SJSA1 (cell line): ENCODE measurements at places on chromosomes 11 and 22.

DNA sequence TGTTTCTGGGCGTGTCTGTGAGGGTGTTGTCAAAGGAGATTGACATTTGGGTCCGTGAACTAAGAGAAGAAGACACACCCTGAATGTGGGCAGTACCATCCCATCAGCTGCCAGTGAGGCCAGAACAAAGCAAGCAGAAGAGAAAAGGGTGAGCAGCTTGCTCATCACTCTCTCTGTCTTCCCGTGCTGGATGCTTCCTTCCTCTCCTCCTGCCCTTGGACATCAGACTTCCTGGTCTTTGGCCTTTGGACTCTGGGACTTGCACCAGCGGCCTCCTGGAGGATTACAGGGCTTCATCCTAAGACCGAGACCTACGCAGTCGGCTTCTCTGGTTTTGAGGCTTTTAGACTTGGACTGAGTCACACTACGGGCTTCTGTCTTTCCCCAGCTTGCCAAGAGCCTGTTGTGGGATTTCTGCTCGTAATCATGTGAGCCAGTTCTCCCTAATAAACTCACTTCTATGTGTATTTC lies 18.8 kb downstream of the APOL2 start:
- DNase-seq: no peak

- DNase-seq: no peak
These were observed 1.2 kb upstream of the TIRAP start for GRCh38 chr11:126281666-126282175.

GRCh38 chr11:72605973-72606747 lies 68.1 kb downstream of the PDE2A start:
- DNase-seq: no peak

GRCh38 chr11:83480251-83480650 lies 194.1 kb upstream of the CCDC90B start:
- no peak for DNase-seq

DNA sequence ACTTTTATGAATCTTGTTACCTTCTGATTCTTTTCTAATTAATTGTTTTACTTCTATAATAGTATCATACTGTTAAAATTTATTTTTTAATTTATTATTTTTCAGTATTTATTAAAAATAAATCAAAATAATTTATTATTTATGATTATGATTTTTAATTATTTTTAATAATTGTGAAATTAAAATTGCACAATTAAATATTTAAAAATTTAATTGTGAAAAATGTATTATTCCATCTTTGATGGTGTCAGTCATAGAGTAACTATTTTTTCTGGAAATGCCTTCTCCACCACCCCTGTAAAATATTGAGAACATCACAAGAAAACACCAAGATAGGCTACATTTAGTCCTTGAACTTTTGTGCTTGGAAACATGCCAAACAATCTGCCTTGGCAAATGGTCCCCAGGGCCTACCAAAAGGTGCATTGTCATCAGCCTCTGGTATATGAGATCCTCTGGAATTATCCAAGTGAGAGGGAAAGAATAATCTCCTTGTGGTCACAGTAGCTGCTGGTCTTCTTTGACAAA lies at the start of gene OR8H2:
Gene OR8H2, plus strand, starts transcription at position 478 of the 528 bp plus-strand sequence. CDS start 1,356 bp downstream, outside the sequence.
- DNase-seq: no peak

DNA sequence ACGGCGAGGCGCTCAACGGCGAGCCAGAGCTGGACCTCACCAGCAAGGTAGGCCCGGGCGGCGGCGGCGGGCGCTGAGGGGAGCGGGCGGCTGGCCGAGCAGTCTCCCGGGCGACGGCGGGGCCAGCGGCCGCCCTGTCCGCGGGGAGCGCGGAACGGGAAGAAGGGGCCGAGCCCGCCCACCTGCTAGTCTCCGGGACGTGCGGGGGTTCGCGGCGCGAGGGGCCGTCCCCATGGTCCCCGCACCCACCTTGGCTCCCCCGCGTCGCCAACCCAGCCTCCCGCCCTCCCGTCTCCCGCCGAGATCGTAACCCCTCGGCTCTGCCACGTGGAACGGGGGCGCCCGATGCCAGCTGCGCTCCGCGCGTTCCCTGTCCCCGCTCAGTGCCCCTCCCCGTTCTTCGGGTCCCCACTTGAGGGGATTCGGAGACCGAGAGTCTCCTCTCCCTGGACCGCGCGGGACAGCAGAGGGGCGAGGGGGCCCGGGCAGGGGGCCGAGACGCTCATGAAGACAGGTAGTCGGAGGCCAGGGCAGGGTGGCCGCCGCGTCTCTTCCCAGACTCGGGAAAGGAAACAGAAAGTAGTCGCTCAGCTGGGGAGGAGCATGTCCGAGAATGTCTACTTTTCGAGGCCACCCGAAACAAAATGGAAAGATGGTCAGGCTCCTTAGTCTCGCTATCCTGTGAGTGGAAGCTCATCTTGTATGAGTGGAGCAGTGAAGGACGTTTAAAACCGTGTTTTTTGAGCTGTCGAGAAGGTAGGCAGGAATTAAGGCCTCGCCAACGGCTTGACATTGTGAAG lies 557 bp downstream of the GTPBP1 start:
- DNase-seq: no peak

DNA sequence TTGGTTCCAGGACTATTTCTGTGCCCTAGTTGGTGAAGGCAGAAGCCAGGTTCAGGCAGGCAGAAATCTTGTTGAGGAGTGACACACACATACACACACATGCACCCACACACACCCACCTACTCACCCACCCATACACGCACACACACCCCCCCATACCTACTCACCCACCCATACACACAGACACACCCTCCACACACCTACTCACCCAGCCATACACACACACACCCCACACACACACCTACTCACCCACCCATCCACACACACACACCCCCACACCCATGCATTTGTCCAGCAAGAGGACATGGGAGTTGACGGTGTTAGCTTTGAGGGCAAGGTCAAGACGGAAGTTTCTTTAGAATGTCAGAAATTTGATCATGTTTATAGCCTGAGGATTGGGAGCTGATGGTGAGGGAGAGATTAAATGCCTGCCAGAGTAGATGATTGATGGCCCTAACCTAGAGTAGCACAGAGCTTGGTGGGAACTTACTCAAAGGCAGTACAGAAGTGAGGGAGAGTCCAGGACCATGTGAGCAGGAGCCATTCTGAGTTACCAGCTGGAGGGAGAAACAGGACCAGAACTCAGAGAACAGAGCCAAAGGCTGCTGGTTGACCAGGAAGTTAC lies 68.9 kb downstream of the CYB5R2 start:
- no peak for DNase-seq

GRCh38 chr11:58807343-58807742 lies 37.2 kb downstream of the GLYATL2 start:
- DNase-seq: no peak

- DNase-seq: no peak
These were observed 128.0 kb upstream of the ANO1 start for GRCh38 chr11:69950120-69950519.

DNA sequence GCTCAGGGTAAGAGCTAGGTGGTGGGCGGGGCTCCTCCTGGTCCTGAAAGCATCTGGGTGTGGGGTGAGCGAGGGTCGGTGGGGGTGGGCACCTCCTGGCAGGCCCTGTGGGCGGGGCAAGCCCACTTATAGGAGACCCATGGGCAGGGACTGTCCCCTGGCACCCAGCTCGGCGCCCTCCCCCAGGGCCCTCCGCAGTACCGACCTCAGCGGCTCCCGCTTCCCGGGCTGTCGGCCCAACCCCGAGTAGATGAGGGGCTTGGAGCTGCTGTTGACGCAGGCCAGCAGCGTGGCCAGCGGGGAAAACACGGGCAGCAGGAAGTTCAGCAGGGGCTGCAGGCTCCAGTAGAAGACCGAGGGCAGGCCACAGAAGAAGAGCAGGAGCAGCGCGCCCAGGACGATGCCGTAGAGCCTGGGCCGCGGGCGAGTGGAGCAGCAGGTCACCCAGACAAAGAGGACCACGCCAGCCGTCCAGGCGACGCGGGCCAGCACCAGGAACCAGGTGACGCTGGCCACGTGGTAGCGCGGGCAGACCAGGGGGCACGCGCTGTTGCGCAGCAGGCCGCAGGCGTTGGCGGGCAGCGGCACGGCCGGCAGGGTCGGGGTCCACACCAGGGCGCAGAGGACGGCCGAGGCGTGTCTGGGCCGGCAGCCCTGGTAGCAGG lies 663 bp downstream of the MRGPRG start:
- DNase-seq: no peak

DNA sequence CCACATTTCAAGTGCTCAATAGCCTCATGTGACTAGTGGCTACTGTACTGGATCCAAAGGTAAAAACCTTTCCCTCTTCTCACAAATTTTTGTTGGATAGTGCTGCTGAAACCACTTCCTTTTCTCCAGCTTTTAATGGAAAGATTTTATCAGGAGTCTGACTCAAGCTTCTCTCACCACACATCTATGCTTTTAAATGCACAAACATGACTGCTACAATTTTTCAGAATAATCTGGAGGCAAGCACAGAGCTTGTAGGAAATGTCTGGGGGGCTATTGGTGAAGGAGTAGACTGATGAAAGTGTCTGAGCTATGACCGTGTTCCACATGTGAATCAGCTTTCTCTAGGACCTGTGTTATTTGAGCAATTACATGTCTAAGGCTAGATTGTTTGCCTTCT lies 101.1 kb upstream of the FAT3 start:
- no peak for DNase-seq

DNA sequence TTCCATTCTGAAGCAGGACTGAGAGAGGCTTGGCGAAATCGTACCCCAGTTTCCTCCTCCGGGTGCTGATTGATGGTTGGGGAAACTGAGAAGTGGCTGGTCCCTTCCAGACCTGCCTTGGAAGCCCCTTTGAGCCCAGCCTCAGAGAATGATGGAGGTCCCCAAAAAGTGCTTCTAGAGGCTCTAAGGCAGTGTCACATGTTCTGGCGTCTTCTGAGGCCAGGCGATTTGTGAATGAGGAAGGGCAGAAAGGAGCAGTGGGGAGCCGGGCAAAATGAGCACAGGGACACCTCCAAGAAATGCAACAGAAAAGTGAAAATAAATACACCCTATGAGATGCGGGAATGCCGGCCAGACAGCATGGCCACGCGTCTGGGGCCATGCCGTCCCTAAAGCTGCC lies 1.0 kb upstream of the LIF start:
- no peak for DNase-seq

GRCh38 chr11:35045236-35045820 lies 93.6 kb upstream of the CD44 start:
- DNase-seq: no peak

DNA sequence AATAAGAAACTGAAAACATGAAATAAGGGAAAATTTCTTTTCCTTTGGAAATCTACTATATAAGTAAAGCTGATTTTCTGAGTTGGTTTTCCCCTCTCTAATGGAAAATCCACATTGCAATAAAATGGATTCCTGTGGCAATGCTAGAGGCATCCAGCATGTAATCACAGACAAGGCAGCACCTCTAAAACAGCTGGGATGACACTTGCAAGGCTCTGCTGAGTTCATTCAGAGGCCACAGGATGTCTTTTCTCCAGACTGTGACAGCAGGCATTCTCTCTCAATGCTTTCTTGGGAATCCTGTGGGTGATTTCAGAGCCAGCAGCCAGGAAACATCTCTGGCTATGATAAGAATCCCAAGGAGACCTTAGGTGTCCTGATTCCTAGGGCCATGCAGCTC lies 201.3 kb upstream of the BLID start:
- no peak for DNase-seq

DNA sequence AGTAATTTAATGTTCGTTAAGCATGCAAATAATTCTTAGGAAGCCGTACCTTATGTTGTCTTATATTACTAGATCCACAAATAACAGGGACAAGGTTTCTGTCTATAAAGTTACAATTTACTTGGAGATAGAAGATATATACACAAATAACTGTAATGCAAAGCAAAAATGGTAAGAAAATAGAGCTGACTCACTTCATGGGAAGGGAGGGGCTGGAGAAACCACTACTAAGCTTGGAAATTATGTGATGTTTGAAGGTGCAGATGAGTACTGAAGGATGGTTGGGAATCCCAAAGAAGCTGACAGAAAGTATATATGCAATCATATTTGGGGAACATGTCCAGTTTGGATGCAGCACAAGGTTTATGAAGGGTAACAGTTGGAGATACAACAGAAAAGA lies 4.0 kb downstream of the NPAT start:
- DNase-seq: no peak

GRCh38 chr11:43947003-43947500 lies 4.6 kb downstream of the C11orf96 start:
- peak; percentile 81 for DNase-seq

GRCh38 chr11:122158171-122158570 lies 42.2 kb upstream of the BLID start:
- DNase-seq: no peak

DNA sequence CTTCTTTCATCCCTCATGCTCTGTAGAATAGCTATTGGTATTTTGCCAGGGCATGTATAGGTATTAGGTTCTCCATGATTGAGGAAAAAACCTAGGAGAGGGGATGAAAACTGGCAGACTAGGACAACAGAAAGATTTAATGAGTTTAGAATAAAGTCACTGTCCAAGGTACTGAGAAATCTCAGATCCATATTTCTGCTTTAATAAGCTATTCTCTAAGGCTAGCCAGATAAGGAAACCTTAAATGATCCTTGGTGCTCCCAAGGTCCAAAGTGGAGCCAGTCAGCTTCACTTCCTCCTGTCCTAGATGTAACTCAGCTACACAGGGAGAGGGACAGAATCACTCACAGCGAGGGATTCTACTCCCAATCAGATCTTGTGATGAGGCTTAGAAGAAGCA lies 13.7 kb upstream of the CSNK2A3 start:
- no peak for DNase-seq

DNA sequence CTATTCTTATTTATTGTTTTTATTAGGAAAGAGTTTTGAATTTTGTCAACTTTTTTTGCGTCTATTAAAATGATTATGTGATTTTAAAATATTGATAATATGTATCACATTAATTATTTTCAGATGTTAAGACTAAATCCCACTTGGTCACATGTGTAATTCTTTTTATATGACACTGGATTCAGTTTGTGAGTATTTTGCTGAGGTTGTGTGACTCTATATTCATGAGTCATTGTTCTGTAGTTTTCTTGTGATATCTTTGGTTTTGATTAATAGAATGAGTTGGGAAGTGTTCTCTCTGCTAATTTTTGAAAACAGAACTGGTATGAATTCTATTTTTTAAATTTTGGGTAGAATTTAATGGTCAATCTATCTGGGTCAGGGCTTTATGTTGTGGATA lies 317.9 kb downstream of the ETS1 start:
- DNase-seq: no peak

DNA sequence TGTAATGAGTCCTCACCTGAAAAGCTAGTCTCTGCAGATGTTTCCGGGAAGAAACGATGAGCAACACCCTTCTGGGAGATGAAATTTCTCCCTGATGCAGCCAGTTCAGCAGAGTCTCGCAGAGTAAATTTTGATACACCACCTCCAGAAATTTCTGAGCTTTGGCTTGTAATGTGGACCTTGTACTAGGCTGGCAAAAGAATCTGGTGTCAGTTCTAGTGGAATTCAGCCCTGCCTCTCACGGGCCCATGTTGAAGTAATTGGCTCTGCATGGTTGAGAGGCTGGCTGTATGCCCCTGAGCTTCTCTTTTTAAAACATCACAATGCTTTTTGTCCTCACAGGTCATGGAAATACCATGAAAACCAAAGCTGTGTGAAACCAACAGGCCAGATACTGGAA lies at the start of gene GLYAT:
Gene GLYAT, minus strand, starts transcription at position 125 of the 400 bp plus-strand sequence. CDS start 7,447 bp downstream, outside the sequence.
- DNase-seq: no peak
